Left ventricle myocardium superior (tissue), 1 donor: ENCODE measurements at places on chromosomes 2 and 18.

DNA sequence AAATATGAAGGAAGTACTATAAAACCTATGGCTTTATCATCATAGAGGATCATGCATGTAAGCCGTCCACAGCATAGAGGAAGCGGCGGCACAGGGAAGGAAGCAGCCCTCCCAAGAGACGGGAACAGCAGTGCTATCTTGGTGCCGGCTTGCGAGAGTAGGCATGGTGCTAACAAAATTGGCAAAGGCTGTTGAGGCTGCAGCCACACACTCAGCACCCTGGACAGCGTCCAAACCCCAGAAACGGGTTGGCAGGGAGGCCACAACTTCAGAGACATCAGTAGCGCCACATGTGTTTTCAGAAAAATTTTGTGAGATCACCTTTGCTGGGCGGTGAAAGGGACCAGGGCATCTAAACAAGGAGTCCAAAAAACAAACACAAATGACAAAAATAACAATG lies 37.7 kb downstream of the NETO1 start:
- peak; percentile 65 for DNase-seq

DNA sequence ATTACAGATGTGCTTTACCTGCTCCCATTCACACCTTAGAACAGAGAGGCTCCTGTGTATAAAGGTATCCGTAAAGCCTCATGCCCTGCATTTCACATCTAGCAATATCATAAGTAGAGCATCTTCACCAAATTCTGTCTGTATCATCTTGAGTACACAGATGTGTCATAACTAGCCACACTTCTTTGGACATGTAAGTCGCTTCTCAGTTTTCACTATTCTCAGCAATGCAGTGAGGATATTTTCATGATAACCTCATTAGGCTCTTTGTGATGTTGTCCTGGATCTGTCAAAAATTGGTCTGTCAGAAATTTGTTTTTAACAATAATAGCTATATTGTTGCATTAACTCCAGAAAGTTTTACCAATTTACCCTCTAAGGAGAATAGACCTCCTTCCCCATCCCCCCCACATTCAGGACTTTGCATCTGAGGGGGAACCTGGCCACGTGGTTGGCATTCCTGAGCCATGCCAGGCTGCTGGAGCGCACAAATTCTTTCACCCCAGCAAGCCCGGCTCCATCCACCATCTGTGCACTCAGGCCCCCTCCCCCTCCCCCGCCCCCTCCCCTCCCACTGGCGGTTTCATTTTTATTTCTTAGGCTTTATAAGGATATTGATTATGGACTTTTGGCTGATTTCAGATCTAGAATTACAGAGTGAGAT lies 34.1 kb downstream of the AGAP1 start:
- DNase-seq: no peak

DNA sequence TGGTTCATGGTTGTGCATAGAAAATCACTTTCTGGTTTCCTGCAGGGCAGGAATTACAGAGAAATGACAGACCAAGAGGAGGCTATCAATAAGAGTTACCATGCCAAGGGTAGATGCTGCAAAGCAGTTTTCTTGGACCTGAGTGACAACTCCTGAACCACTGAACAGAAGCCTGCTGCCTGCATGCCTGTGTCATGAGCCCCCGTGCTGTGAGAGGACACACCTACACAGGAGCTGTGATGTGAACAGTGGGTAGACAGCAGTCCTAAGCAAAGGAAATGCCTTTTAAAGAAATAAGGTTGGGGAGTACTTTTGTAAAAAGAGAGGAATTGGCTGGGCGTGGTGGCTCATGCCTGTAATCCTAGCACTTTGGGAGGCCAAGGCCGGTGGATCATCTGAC lies 54.2 kb upstream of the CREB1 start:
- no peak for DNase-seq

- no peak for DNase-seq
Observed at GRCh38 chr2:157363612-157364101, 38.0 kb upstream of the ERMN start.

DNA sequence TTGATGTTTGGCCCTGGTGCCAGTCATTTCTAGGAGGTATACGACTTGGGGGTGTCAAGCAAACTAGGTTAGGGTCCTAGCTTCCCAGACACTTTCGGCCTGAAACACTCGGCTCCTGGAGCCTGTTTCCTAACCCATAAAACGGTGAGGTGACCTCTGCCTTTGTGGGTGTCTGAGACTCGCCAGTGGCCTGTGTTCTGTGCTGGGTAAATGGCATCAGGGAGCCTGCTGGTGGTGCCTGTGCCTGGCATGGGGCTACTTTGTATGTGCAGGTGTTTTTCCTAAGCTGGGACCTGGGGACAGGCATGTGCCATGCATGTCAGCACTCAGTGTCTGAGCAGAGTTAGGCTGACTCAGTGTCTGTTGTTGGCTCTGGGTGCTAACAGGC lies 139.2 kb downstream of the GLI2 start:
- DNase-seq: peak; percentile 13

- DNase-seq: no peak
Observed at GRCh38 chr2:43898134-43898837, 59.5 kb downstream of the ABCG8 start.

- peak; percentile 28 for DNase-seq
Observed at GRCh38 chr2:217277646-217278398, 418.0 kb upstream of the TNP1 start.

DNA sequence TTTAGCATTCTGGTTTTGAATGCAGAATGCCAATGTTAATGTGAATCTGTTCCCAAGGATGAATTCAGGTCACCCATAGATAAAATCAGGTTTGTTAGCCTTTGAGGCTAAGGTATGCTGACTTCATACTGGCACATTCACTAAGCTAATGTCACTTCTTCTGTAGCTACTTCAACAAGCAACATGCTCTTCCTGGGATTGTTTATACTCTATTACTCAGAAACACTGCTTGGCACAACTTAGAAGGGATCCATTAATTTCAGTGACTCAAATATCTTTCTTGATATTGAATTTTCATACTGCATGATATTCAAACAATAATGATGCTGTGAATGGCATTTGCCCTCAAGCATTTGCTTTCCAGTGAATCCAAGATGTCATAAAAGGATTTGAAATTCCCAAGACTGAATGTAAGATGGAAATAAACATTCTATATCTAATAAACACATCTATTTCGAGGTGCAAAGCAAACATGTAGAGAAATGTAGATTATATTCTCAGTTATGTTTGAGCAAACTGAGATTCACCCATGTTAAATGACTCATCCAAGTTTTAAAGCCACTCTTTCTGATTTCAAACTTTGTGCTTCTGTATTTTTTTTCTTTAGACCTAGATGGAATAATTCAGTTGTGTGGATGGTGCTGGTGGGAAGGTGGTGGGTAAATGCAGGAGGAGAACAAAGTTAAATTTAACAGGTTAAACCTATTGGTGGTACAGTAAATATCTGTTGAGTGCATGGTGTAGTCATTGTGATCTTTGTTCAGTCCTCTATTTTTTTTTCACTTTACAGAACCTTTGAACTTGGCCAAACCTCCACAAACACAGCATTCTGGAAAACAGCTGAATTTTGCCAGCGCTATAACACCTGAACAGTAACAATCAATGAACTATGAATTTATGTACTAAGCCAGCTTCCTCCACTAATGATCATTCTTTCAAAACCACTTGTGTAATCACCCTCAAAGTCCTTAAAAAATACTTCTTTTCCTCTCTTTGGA lies 162.1 kb upstream of the XIRP2 start:
- DNase-seq: no peak

DNA sequence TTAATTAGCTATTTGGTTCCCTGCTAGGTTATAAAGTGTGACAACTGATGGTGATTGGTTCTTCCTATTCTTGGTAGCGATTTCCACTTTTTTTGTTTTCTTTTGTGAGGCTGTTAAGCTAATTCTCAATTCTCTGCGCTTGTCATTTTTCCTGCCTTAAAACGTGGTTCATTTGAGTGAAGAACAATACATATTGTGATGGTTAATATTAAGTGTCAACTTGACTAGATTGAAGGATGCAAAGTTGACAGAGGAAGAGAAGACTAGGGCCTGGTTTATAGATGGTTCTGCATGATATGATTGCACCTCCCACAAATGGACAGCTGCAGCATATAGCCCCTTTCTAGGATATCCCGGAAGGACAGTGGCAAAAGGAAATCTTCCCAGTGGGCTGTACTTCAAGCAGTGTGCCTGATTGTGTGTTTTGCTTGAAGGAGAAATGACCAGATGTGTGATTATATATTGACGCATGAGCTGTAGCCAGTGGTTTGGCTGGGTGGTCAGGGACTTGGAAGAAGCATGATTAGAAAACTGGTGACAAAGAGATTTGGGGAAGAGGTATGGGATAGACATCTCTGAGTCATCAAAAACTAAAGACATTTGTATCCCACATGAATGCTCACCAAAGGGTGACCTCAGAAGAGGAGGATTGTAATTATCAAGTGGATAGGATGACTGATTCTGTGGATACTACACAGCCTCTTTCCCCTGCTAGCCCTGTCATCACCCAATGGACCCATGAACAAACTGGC lies 39.4 kb upstream of the ZNF804A start:
- DNase-seq: no peak

GRCh38 chr2:72949045-72949444 lies 31.7 kb downstream of the EMX1 start:
- no peak for DNase-seq

DNA sequence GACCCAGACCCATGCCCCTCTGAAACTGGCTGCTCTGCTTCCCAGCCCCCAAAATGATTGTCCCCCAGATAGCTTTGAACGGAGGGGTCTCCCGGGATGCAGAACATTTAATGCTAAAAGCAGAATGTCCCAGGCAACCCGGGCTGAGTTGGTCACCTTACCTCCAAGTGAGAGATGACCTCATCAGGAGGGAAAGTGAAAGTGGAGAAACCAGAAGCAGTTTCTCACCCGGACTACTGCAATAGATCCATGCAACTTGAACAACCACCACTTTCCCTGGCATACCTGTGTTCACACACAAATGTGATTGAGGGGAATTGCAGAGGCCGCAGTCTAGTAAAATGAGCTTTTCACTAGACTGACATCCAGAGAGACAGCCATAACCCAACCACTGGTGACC lies 75.3 kb upstream of the NPAS2 start:
- no peak for DNase-seq

DNA sequence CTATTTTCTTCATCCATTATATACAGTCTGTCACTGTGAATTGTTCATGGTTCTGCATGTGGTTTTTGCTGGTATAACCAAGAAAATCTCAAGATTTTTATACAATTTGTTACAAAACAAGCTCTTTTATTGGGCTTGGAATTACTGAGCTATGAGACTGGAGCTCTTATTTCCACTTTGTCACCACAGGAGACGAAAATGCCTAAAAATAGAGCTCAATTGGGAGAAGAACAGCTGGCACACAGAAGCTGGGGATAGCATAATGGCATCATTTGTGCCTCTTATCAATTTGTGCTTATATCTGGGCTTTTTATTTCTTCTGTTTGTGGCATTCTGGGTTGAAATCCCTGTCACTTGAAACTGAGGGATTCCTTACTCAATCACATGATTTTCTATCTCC lies 219.1 kb downstream of the CALCRL start:
- no peak for DNase-seq

DNA sequence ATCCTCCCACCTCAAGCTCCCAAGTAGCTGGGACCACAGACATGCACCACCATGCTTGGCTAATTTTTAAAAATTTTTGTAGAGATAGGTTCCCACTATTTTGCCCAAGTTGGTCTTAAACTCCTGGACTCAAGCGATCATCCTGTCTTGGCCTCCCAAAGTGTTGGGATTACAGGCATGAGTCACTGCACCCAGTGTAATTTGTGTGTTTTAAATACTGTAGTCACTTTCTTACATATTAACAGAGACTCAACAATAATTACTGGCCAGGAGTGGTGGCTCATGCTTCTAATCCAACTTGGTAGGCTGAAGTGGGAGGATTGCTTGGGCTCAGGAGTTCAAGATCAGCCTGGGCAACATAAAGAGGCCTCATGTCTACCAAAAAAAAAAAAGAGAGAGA lies 293.0 kb downstream of the RDH14 start:
- no peak for DNase-seq

GRCh38 chr2:235566415-235566814 lies 72.6 kb downstream of the AGAP1 start:
- DNase-seq: no peak

DNA sequence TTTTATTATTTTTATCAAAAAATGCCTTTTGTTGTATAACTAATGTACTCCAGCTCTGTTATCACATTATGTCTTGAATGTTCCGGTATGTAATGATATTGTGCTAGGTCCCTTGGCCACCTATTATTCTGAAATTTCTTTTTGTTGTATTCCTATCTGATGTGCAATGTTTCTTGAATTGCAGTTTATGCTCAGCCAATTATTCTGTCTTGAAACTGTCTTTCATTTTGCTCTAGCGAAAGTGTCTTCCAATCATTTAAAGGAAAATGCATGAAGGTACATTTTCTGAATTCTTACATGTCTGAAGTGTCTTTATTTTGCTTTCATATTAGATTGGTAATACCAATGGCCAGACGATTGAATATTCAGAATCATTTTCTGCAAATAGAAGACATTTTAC lies 277.5 kb downstream of the SPAG16 start:
- DNase-seq: no peak

- no peak for DNase-seq
Observed at GRCh38 chr18:3444954-3445353, 5.0 kb upstream of the TGIF1 start.

DNA sequence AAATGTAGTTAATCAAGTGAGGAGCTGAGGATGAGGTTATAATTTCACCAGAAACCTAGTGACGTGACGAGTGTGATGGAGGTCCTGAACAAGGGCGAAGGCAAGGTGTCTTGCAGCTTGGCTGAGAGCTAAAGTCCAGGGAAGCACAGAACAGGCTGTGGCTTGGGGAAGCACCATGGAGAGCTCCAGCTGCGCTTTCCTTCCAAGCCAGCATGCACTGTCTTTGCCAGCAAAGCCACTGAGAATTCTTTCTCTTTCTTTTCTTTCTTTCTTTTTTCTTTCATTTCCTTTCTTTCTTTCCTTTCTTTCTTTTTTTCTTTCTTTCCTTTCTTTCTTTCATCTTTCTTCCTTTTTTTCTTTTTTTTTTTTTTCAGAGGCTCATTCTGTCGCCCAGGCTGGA lies 239.3 kb downstream of the FBXO15 start:
- no peak for DNase-seq

DNA sequence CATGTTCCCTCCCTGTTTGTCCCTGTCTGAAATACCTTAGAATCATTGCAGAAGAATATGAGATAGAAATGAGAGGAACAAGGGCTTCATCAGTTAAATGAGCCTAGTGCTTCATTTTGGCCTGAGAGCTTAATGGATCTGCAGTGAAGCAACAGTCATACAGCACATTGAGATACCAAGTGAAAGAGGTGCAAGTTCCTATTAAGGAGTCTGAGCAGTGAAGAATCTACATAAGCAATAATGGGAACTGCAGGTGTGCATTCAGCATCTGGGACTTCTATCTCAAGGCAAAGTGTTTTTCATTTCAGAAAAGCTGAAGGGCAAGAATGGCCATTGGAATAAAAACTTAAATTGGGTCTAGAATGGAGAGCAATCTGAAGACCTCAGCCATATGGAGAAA lies 323.2 kb upstream of the SLC39A10 start:
- DNase-seq: no peak

GRCh38 chr2:55338268-55338667 lies 69.2 kb upstream of the MTIF2 start:
- DNase-seq: no peak

DNA sequence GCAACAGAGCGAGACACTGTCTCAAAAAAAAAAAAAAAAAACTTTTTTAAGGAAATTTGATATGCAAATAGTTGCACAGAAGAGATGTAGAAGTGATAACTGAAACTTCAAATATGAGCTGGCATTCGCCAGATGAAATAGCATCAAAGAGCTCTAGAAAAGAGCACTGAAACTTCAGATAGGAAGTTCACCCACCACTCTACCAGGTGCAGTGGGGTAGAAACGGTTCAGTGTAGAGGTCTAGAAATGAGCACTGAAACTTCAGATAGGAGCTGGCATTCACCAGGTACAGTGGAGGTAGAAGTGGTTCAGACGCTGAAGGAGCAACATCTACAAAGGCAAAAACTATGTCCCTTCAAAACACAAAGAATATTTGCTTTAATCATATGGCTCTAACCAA lies 9.0 kb upstream of the ONECUT2 start:
- DNase-seq: no peak
